ENCODE measurements at places on chromosomes 3 and 15. TPM values are rescaled to one million over a fixed set of nuclear protein-coding genes. Genes with fewer than 3 reads are reported as not detected.

The RBP2 gene
- not detected for total RNA-seq

The DNAH12 gene
- 0.14 TPM for total RNA-seq

The PCOLCE2 gene
- not detected for total RNA-seq

The HESX1 gene
- 0.68 TPM for total RNA-seq

The SLC12A1 gene
- not detected for total RNA-seq

The MYEF2 gene
- total RNA-seq, result 37.5 TPM
